NCI-H524 (cell line): ENCODE measurements at places on chromosomes 5 and 9.
A peak's percentile ranks its signal among the peaks of the same experiment; 100 is the strongest.

DNA sequence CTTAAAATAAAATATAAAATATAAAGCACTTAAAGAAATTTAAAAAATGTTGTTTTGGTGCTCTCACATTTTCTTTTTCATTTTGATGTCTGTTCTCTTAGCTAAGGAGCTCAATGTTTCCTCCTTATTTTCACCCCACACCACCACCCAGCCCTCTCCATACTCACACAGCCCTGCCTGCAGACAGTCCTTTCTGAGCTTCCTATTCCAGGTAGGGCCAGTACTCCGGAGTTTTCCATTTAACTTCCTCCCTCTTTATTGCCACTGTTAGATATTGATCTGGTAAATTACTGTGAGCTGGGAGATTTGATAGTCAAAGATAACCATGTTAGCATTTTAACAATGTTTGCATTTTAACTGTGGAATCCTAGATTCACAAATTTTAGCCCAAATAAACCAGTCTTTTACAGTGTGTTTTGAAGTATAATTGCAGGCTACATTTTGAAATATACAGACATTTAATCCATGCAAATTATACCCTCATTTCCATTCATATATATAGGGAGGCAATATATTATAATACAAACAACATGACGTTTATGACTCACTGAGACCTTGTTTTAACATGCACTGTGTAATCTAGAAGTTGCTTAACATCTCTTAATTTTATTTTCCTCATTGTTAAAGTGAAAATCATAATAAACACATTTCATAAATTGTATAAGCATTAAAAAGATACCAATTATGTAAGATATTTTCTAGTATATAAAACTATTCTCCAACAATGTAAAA is 927.1 kb downstream of the NR2F1-AS1 start:
- no peak for DNase-seq

- no peak for DNase-seq
Observed at GRCh38 chr5:178667688-178668087, 40.8 kb upstream of the CLK4 start.

GRCh38 chr5:53956196-53956595 is 354.2 kb downstream of the ARL15 start:
- no peak for DNase-seq

GRCh38 chr9:1920386-1920785 is 94.8 kb upstream of the SMARCA2 start:
- DNase-seq = no peak

DNA sequence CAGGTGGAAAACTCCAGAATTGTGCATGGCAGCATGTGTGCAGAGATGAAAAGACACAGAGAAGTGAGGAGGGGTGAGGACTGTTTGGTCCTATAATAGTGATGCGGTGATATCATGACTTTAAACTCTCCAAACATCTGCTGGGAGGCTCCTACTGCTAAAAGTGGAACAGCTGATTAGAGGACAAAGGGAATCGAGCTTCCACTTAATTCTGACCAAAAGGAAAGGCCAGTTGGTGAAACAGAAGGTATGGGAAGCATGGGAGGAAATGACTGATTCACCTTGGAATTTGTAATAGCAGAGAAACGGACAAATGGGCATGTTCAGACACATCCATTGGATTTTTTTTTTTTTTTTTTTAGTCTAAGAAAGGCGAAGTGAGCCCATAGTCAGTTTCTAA is 67.5 kb upstream of the MAMDC2 start:
- DNase-seq = no peak

GRCh38 chr5:54177058-54177457 is 133.3 kb downstream of the ARL15 start:
- DNase-seq = no peak

DNA sequence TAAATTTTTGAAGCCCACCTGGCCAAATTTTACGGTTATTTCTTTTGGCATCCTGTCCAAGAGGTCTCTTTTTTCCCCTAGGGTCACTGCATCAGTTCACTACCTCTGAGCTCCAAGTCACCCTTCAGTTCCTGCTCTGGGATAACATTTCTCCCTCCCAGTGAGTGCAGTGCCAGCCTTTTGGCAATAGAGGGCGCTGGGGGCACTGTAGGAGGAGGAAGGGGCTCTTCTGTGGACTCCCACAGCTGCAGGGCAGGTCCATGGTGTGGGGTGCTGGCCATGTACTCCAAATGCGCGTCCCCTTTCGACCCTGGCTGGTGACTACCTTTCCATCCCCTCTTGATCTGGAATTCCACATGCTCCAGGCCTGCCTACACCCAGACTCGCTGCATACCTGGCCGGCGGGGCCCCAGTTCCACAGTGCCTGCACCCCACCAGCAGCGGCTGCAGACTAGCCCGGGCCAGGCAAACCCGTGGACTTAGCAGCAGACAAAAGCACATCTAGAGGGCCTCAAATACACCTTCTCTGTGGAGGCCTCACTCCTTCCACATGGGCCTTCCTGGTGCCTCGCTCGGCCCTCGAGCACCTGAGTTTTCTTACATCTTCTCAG is 20.3 kb upstream of the NINJ1 start:
- DNase-seq = peak; percentile 75

- peak; percentile 72 for DNase-seq
Observed at GRCh38 chr9:135989722-135990467, 28.7 kb upstream of the UBAC1 start.

- no peak for DNase-seq
Observed at GRCh38 chr9:127980060-127980705, 606 bp downstream of the EEIG1 start.

DNA sequence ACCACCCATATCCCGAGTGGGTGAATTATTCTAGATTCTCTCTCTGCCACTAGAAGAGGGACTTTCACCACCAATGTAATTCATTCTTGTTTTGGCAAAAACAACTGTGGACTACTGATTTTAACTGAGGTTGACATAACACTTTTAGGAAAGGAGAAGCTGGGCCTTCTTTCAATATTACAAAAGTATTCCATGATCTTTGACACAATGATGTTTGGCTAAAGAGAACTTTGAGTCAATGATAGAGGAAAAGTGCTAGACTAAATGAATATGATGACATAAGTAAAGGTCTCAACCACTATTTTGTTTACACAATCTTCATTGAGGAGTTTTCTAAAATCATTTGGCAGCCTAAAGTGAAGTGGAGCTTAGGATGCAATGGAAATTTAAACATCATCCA is 336.9 kb upstream of the PDE4D start:
- DNase-seq = no peak

DNA sequence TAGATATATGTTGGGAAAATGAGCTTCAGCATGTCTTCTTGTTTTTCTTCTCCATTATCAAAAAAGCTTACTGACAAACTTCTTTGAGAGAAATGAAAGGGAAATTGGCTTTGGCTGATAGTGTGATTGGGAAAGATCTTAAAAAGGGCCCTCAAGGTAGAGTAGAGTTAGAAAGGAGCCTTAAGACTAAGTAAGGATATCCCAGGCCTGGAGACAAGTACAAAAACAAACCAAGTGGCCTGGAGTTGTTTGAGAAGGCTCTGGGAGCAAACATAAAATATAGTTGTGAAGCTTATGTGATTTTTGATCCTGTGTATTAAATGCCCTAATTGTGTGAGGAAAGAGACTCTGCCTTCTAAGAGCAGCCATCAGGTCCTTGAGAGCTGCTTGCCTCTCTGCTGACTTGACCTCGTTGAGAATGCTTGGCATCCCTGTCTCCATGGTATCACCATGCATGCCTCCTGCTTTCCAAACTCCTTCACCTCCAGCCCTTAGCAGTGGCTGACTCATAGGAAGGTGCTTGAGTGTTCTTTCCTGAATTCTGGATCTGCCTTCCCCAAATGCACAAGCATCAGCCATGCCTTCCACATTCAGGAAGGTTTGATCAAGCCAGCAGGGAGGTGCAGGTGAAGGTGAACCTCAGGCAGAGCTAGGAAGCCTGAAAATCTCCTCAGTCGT is 78.9 kb downstream of the SMARCA2 start:
- DNase-seq = no peak

DNA sequence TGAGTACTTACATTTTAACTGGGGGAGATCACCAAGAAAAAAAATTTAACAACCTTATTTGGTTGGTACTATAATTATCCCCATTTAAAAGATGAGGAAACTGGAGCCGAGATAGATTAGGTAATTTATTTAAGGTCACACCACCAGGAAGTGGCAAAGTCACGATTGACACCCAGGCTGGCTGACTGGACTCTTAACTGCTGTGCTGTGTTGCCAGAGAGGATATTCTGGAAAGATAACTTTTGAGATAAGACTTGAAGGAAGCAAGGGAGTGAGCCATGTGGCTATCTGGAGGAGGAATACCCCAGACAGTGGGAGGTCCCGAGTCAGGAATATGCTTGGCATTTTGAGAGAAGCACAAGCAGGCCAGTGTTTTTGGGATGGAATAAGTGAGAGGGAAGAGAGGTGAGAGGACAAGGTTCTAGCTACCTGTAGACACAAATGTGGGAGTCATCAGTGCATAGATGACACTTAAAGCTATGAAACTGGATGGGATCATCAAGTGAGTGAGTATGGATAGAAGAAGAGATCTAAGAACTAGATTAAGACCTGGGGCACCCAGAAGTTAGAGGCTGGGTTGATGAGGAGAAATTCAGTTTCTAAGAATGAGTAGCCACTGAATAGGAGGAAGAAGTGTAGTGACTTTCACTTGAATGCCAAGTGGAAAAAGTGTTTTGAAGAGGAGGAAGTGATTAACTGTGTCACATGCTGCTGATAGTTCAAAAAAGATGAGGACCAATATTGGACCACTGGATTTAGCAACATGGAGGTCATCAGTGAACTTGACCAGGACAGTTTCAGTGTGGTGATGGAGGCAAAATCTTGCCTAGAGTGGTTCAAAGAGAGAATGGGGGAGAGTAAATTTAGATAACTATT is 25.6 kb downstream of the PDE8B start:
- DNase-seq = no peak

- no peak for DNase-seq
Observed at GRCh38 chr9:8637626-8638025, 838.0 kb upstream of the DMAC1 start.

GRCh38 chr5:175887463-175887862 is 16.1 kb downstream of the CPLX2 start:
- peak; percentile 29 for DNase-seq

DNA sequence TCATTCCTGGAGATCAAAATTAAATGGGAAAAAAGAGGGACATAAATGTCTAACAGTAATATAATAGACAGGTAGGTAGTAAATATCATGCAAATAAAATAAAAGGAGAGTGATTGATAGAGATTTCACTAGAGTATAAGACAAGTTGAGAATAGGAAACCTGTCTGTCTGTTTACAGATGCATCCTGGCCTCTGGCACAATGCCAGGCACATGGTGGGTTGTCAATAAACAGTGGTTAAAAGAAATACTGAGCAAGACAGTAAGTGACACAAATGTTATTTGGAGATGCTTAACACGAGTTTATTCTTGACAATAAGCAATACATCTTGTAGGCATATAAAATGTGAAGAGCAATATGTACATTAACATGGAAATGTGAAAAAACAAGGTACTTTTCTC is 33.3 kb downstream of the RICTOR start:
- no peak for DNase-seq

DNA sequence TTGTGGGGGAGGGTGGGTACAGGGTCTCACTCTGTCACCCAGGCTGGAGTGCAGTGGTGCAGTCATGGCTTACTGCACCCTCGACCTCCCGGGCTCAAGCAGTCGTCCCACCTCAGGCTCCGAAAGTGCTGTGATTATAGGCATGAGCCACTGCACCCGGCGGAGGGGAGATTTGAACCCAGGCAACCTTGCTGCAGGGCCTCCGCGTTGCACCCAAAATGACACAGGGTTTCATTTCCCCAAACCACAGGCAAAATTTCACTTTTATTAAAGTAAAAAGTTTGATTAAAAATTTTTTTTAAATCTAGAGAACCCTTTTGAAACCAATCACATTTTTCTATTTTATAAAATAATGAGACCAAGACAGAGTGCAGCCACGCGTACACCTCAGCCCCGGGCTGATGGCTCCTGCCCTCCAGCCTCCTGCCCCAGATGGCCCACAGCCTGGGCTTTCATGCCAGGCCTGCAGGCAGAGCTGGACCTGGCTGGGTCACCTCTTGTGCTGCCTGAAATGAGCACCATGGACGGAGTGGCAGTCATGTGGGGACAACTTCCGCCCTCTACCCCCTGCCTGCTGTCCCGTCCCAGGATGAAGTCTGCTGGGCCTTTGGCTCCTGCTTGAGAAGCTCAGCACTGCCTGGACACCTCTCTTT is 30.5 kb downstream of the USP20 start:
- DNase-seq = no peak

GRCh38 chr9:34536685-34537084 is 13.9 kb upstream of the ENHO start:
- DNase-seq = no peak

DNA sequence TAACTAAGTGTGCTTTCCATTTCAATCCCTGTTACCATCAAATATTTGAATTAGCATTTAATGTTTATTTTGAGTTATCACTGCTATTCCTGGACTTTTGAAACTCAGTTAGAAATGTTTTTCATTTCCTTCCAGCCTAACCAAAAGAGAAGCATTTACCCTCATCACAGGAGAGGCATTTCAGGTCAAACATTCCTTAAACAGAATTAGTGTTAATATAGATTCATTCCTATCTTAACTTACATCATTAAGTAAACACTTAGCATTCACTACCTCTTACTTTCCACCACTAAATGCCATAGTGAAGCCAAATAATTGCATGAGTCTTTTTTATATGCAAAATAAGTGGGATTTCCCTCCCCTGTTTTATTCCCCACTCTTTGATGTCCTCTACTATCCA is 136.6 kb upstream of the OR13F1 start:
- DNase-seq = no peak

GRCh38 chr5:14039063-14039462 is 94.6 kb upstream of the DNAH5 start:
- DNase-seq = no peak

GRCh38 chr5:57277085-57277484 is 103.2 kb downstream of the GPBP1 start:
- peak; percentile 13 for DNase-seq

- DNase-seq = peak; percentile 92
Observed at GRCh38 chr5:6542421-6543345, 90.2 kb downstream of the NSUN2 start.

GRCh38 chr5:172821340-172821985 is 12.6 kb upstream of the ERGIC1 start:
- DNase-seq = no peak

GRCh38 chr5:124880903-124881697 is 134.7 kb upstream of the ZNF608 start:
- no peak for DNase-seq

DNA sequence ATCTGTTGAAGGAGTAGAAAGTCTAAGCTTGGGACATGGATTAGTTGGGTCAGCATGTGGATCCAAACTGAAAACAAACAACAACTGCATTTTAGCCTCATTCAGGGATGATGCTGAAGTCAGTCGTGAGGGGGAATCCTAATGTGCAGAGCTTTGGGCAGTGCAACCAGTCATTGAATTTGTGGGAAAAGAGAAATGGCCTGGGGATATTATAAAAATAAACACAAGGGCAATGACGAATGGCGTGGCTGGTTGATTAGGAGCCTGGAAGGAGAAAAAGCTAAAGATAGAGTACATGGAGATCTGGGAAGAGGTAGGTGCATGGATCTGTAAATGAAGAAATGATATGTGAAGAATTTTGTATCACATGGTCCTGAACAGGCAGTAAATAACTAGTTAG is 477.6 kb downstream of the TLE1 start:
- DNase-seq = no peak

GRCh38 chr9:123872710-123873109 is 57.2 kb downstream of the DENND1A start:
- peak; percentile 65 for DNase-seq

GRCh38 chr9:74463825-74464224 is 33.3 kb upstream of the RORB start:
- no peak for DNase-seq

- no peak for DNase-seq
Observed at GRCh38 chr5:121031491-121031890, 567.4 kb downstream of the PRR16 start.
